ENCODE measurements at places on chromosomes 12 and 14. TPM values are rescaled to one million over a fixed set of nuclear protein-coding genes. Genes with fewer than 3 reads are reported as not detected.

The NID2 gene
- 29.8 TPM for polyA plus RNA-seq

The DAO gene
- polyA plus RNA-seq: not detected

The SLC10A1 gene
- not detected for polyA plus RNA-seq

The ACYP1 gene
- polyA plus RNA-seq: 34.9 TPM

The RNU4-1 gene
- not detected for polyA plus RNA-seq

The KLHDC1 gene
- polyA plus RNA-seq: 0.99 TPM

The SCNN1A gene
- 0.15 TPM for polyA plus RNA-seq

The DCP1B gene
- polyA plus RNA-seq: 1.4 TPM

The PPP4R4 gene
- polyA plus RNA-seq: 0.94 TPM

The GRIN2B gene
- not detected for polyA plus RNA-seq

The TAS2R42 gene
- polyA plus RNA-seq: not detected

The HHIPL1 gene
- 0.59 TPM for polyA plus RNA-seq

The ETFBKMT gene
- polyA plus RNA-seq: 2.7 TPM

The KCNA1 gene
- polyA plus RNA-seq: not detected

The SAMD15 gene
- 0.13 TPM for polyA plus RNA-seq

The AKAP3 gene
- polyA plus RNA-seq: 0.93 TPM

The SIRT4 gene
- 2.8 TPM for polyA plus RNA-seq

The POTEM gene
- polyA plus RNA-seq: not detected

The OR9K2 gene
- not detected for polyA plus RNA-seq

The CCDC38 gene
- 0.01 TPM for polyA plus RNA-seq

The CCDC177 gene
- not detected for polyA plus RNA-seq

The RNASE7 gene
- polyA plus RNA-seq: not detected

The TSHR gene
- 0.04 TPM for polyA plus RNA-seq

The ADGRD1 gene
- polyA plus RNA-seq: 16.8 TPM

The SMARCD1 gene
- 12.0 TPM for polyA plus RNA-seq

Measured in heart right ventricle (tissue), 16 donors.